MM.1S (cell line): ENCODE measurements at places on chromosomes 3 and 15.
A peak's percentile ranks its signal among the peaks of the same experiment; 100 is the strongest.

DNA sequence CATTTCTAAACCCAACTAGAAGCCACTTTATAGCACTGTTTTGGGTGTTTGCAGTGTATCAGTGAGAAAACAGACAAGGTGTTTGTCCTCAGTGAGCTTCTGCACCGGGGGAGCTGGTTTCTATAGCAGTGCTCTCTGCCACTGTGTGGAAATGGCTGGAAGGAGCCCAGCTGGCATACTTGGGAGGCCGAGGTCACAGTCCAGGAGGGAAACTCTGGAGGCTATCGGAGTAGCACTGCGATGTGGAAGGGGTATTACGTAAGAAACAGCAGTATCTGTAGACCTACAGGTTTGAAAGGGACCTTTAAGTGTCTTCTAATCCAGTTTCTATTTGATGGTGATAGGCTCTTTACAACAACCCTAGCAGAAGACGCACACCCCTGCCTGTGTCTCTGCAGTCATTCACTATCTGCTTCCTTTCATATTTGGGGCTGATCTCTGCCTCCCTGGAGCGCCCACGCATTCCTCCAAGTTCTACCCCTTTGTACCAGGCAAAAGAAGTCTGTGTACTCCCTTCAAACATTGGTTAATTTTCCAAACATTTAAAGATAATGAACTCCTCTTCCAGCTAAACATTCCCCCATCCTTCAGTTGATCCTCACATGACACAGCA is 87.4 kb upstream of the ADAMTS17 start:
- DNase-seq: no peak

- no peak for DNase-seq
Observed at GRCh38 chr3:144369129-144369879, 397.7 kb downstream of the DIPK2A start.

DNA sequence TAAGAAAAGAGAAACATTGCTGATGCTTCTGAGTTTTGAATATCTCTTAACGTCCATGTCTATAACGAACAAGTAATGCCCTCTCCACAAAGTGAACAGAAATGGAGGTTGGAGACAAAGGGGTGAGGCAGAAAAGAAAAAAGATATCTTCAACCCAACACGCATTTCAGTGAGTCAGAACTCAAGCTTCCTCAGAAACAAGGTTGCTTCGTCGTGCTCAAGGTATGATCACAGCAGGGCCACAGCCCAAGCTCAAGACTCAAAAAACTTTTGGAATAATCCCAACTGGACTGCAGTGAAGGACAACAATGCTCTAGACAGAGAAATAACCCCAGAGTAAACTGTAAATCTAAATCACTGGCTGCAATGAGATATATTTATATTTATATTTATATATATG is 18.9 kb downstream of the WNT5A start:
- no peak for DNase-seq

- no peak for DNase-seq
Observed at GRCh38 chr3:9208605-9209152, 40.8 kb downstream of the SRGAP3 start.

- DNase-seq: no peak
Observed at GRCh38 chr15:34799149-34800101, 4.1 kb upstream of the ACTC1 start.

DNA sequence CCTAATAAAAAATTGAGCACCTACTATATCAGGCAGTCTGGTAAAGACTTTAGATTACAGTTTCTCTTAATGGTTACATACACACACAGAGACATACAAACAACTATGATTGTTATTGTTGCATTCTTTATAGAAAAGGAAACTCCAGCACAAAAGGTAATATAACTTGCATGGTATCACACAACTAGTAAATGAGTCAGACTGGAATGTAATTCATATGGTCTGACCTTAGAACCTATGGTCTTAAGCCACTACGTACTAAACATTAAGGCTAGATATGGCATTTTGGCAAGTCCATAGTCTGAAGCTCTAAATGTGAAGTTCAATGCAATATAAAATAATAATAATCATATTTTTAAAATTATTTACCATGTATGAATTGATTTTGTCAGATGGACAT is 380.6 kb downstream of the LSAMP start:
- DNase-seq: no peak

- DNase-seq: peak; percentile 84
Observed at GRCh38 chr3:185308126-185308754, 54.4 kb upstream of the EHHADH start.

DNA sequence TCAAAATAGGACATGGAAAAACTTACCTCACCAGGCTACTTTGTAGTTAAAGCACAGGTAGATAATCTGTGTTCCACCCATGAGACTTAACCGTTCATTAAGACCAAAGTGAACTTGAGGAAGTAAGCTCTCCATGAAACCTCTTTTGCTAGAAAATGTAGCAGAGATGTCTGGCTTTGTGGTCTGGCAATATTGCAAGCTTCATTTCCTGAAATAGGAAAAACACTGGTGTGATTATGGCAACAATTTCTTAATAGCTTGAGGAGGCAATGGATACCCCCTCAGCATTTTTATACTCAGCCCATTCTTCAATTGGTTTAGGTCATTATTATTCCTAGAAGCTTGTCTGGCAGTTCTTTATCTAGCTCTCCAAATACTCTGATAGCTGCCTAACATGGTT is 957.3 kb downstream of the IGSF11 start:
- no peak for DNase-seq

DNA sequence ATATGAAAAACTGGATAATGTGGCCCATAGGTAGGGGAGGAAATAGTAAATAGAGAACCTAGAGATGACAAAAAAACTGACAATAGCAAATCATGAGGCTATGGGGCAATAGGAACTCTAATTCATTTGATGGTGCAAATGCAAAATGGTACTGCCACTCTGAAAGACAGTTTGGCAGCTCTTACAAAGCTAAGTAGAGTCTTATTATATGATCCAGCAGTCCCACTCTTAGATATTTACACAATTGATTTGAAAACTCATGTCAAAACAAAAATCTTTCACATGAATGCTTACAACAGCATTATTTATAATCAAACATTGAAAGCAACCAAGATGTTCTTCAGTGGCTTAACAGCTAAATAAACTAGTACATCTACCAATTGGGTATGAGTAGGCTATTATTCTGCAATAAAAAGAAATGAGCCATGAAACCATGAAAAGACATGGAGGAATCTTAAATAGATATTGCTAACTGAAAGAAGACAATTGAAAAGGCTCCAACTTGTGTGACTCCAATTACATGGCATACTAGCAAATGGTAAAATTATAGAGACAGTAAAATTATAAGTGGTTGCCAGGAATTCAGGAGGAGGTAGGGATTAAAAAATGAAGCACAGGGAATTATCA is 321.8 kb upstream of the STAC start:
- no peak for DNase-seq

DNA sequence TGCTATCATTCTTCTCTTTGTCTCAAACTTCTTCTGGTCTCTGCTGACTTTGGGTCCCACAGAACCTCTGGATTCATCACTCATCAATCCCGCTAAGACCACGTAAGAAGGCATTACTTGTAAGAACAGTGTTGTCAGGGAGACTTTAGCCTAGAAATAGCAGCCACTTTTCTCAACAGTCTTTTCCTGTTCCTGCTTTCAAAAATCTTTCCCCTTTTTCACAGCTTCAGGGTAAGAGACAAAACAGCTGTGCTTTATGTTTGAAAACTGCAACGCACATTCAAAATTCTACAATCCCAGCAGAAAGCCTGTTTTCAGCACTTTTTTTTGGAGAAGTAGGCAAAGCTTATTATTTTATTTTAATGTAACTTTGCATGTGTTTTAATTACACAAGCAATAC is 42.0 kb upstream of the FAM98B start:
- no peak for DNase-seq

DNA sequence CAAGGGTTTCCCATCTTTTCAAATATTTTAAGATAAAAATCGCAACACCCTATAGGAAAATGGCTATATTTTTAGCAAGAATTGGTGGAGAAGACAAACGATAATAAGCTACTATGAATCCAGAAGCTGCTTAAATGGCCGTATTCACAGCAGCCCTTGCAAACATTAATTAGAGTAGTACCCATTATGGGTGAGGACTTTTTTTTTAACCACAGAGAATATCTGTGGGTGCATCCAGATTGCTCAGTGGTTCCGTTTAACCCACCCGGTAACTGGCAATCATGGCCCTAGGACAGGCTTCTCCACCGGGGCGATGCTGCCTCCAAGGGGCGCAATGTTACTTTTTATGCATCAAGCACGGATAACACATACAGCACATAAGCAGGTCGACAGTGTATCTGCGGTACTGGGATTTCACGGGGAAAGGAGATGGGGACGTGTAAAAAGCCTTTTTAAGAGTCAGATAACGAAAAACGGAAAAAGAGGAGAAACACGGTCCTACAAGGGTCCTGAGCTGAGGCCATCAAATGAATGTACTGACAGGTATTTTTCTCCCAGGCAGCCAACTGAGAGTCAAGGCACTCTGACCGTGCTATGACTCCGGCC is 968 bp upstream of the TMEM266 start:
- DNase-seq: peak; percentile 33

DNA sequence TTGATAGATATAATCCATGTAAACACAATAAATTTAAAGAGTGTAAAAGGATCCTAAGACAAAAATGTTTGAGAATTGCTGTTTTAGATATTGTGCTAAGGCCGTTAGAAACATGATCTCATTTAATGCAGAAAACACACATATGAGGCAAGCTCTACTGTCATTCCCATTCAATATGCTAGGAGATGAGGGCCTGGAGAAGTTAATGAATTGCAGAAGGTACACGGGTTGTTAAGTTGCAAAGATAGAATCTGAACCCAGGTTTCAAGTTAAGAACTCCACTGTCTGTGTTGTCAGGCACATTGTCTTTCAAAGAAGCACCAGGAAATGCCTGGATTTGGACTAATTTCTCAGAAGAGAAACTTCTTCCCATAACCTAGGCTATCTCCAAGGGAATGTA is 65.1 kb upstream of the SAMMSON start:
- no peak for DNase-seq

- DNase-seq: no peak
Observed at GRCh38 chr15:96349034-96349856, 18.7 kb downstream of the NR2F2 start.

DNA sequence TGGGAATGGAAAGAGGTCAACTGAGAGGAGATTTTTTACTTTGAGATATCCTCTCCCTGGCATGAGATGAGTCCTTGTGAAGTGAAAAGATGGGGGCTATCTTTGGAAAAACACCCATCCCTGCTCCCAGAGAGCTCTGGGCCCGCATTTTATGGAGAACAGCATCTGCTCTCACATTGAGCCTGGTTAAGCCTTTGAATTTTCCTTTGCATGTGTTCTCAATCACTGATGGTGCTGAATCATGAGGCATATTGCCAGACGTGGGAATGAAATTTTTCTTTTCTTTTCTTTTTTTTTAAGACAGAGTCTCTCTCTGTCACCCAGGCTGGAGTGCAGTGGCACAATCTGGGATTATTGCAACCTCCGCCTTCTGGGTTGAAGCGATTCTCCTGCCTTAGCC is 24.4 kb downstream of the TMEM45A start:
- DNase-seq: no peak

GRCh38 chr3:120894316-120895057 is 13.5 kb upstream of the STXBP5L start:
- DNase-seq: no peak

- peak; percentile 70 for DNase-seq
Observed at GRCh38 chr3:36380221-36381031, at the start of gene STAC. STAC (plus strand) TSS chr3:36380504; CDS start chr3:36380644, 140 bp downstream.

GRCh38 chr3:171183042-171183441 is 156.5 kb upstream of the SLC2A2 start:
- no peak for DNase-seq

DNA sequence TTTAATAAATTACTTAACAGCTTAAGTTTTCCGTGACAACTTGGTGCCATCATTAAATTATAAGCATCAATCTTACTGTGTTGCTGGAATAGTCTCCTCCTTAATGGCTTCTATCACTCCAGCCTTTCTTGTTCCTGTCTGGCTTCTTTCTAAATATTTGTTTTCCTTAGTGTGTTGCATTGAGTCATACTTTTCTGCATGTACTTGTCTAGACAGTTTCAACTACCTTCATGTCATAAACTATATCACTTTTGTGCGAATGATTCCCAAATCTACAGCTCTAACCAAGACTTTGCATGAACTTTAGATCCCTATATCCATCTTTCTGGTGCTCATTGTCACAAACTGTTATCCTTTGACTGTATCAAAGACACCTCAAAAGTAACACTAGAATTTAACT is 78.4 kb downstream of the AKAP13 start:
- DNase-seq: no peak

DNA sequence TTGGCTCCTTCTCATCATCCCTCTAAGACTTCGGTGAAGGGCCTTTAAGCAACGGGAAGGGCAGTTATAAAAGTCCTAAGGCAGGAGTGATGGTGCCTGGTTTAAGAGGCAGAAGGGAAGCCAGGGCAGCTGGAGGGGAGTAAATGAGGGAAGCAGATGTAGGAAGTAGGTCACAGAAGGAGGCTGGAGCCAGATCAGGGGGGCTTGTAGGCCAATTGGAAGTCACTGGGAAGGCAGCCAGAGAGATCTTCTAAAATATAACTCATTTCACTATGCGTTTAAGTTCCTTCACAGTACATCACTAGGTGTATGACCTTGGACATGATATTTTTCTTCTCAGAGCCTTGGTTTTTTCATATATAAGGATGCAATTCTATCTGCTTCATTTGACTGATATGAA is 94.7 kb downstream of the MYH15 start:
- DNase-seq: no peak

- no peak for DNase-seq
Observed at GRCh38 chr3:129621626-129622225, 15.2 kb upstream of the PLXND1 start.

DNA sequence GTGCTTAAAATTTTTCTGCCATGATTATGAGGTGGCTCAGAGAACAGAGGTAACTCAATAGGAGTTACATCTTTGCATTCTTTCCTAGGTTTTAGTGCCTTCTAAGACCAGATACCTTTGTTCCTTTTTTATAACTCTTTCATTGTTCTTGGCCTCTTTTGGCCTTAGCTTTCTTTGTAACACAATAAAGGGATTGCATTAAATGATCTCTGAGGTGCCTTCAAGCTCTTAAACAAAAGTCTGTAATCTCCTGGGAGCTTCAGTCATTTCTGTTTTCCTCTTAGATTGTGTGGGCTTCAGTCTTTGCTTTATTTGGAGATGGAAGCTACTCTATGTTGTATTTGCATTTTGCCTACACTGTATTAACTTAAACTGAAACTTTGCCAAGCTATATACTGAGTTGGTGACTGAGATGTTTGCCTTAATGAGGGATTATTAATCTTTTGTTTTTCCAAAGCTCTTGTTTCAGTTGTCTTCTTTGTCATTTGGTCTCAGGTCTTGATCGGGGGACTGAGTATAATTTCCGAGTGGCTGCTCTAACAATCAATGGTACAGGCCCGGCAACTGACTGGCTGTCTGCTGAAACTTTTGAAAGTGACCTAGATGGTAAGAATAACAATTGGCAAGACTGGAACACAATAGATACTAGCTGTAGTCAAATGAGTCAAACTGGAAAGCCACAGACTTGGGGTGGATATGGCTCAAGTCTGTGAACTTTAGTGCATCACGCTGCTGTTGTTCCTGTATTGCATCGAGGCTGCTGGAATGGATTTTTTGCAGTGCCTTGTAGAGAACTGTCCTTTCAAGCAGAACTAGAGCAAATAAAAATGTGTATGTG is 110.3 kb downstream of the HCN4 start:
- DNase-seq: no peak

GRCh38 chr15:25339431-25339830 is 99.4 kb downstream of the UBE3A start:
- DNase-seq: no peak

GRCh38 chr3:53114412-53115074 is 15.7 kb downstream of the RFT1 start:
- no peak for DNase-seq
